ENCODE measurements at places on chromosomes 12 and 14. TPM values are rescaled to one million over a fixed set of nuclear protein-coding genes. Genes with fewer than 3 reads are reported as not detected.

Gene MEG3
- total RNA-seq, result 35.4 TPM

Gene PLA2G1B
- not detected for total RNA-seq

Gene RDH11
- 45.5 TPM for total RNA-seq

Gene TAS2R10
- 1.9 TPM for total RNA-seq

Gene GZMB
- total RNA-seq, result not detected

Gene AGAP2
- not detected for total RNA-seq

Gene KLRD1
- 0.88 TPM for total RNA-seq

Gene CHST11
- total RNA-seq, result 76.7 TPM

Gene KRT73
- total RNA-seq, result not detected

Gene GOLT1B
- total RNA-seq, result 29.0 TPM

Gene IGF1
- 1.1 TPM for total RNA-seq

Gene DIO2
- total RNA-seq, result 5.8 TPM

Gene BEGAIN
- total RNA-seq, result 0.69 TPM

Gene KCNMB4
- 2.4 TPM for total RNA-seq

Gene IFI27
- total RNA-seq, result 6.8 TPM

Gene MRPS35
- 42.8 TPM for total RNA-seq

Gene CYP27B1
- 1.3 TPM for total RNA-seq

Gene PMCH
- total RNA-seq, result not detected

Gene PAWR
- 8.7 TPM for total RNA-seq

Gene ADAM21
- total RNA-seq, result 0.34 TPM

Gene TMEM263
- 86.9 TPM for total RNA-seq

Gene CARMIL3
- total RNA-seq, result not detected

Gene PARPBP
- total RNA-seq, result 1.1 TPM

Gene EPS8
- total RNA-seq, result 180 TPM

Gene ASCL1
- not detected for total RNA-seq

Gene PFKM
- 51.6 TPM for total RNA-seq

Gene DPF3
- 0.29 TPM for total RNA-seq

Gene MOK
- 19.2 TPM for total RNA-seq

Gene VSX2
- not detected for total RNA-seq

Gene TAS2R8
- not detected for total RNA-seq

Gene KLHL33
- not detected for total RNA-seq

Gene FOXN4
- not detected for total RNA-seq

Gene CLEC6A
- total RNA-seq, result not detected

Gene IL23A
- total RNA-seq, result not detected

Gene AVPR1A
- total RNA-seq, result not detected

Gene IL26
- total RNA-seq, result not detected

Gene PTPRB
- total RNA-seq, result 0.88 TPM

Gene RIN3
- 6.1 TPM for total RNA-seq

Gene ANO4
- 0.56 TPM for total RNA-seq

Gene GLIPR1L2
- total RNA-seq, result 3.3 TPM

Gene STYK1
- total RNA-seq, result not detected

Gene LIN7A
- 14.1 TPM for total RNA-seq

Gene BIN2
- total RNA-seq, result not detected

Gene NELL2
- total RNA-seq, result 0.49 TPM

Gene TBX3
- total RNA-seq, result 6.5 TPM

Data from cardiac ventricle fibroblast (primary cell).